ENCODE measurements at places on chromosomes 11 and 22.

GRCh38 chr11:105609832-105610781 is at the start of gene GRIA4:
GRIA4 (plus strand) TSS chr11:105610073; CDS start chr11:105610998, 925 bp downstream.
- DNase-seq: no peak

DNA sequence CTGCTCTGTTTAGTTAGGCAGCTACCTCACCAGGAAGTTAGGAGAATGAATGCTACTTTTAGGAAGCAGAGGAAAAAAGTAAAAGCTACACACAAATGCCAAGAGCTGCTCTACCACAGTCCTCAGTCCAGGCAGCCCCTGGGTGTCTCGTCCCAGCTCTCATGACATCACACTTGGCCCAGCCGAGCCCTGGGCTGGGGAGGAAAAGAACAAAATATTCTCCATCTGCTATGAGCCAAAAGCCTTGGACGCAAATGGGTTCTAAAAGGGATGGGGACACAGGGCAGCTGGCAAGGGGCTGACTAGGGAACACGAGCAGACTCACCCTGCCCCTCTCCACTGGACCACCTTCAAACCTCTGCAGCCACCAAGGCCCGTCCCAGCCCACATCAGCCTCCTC is 26.1 kb downstream of the TMEM184B start:
- DNase-seq: no peak

DNA sequence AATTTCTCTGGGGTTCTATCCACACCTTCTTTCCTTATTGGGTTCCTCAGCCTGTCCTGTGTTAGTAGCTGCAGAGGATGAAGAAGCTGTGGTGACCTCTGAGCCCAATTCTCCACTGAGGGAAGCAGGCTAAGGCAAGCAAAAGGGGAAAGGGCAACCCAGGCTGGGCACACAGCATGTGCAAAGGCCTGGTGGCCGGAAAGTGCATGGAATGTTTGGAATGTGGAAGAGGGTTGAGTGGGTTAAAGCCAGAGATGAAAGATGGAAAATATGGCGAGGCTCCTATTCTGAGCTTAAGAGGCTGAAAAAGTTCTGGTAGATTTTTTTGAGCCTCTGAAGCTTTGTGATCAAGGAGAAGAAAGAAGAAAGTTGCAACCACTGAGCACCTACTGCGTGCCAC is 247.1 kb downstream of the MIAT start:
- no peak for DNase-seq

DNA sequence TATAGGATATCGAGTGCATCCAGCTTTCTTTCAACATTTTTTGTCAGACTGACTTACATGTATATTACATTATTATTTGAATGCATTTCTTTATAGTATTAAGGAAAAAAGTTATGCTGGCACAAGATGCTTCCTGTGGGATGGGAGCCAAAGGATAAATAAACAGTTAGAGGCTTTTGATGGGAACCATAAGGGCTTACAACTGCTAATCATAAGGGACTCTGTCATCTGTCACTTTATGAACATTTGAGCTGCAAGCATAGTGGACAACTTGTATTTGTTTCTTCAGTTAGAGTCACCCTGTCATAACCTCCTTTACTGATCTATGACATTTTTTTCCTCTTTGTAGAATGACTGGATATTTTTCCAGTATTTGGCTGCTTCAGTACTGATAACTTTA is 132.4 kb upstream of the CHORDC1 start:
- no peak for DNase-seq

DNA sequence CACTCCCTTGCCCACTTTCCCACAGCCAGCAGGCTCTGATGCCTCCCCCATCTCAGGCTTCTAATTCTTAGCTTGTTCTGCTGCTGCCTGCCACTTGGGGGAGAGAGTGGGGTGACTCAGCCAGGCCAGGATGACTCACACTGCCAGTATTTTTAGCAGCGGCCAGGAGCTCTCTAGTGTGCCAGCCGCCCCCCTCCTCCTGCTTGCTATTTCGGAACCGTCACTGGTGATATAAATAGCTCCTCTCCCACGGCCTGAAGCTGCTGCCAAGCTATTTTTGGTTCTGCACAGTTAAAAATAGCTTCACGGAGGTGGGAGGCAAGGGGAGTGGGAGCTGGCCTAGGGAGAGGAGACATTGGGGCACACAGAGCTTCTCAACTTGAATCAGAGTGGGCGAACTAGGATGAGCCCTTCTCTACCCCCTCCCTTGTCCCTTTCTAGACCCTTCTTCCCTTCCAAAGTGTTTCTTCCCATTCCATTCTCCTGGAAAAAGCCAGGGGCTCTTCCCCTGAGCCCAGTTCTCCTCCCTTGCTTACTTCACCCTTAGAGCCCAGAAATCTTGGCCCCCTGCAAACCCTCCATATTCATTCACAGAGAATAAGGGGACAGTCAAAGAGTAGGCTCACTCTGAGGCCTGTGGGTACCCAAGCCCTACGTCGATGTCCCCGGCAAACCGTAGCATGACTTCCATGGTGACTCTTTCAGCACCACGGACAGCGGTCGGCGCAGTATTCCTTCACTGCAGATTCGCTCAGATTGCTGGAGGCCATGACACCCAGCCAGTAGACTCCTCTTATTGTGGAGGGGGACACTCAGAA is 2.5 kb upstream of the NPAS4 start:
- no peak for DNase-seq
